Esophagus mucosa (tissue), 1 donor: ENCODE measurements at places on chromosomes 7 and 10. TPM values are rescaled to one million over a fixed set of nuclear protein-coding genes. Genes with fewer than 3 reads are reported as not detected.

- ATAC-seq, result no peak
Measured at GRCh38 chr10:112226439-112227248, 43.1 kb upstream of the GPAM start.

- no peak for ATAC-seq
Measured at GRCh38 chr10:129099992-129100391, 367.0 kb upstream of the MGMT start.

DNA sequence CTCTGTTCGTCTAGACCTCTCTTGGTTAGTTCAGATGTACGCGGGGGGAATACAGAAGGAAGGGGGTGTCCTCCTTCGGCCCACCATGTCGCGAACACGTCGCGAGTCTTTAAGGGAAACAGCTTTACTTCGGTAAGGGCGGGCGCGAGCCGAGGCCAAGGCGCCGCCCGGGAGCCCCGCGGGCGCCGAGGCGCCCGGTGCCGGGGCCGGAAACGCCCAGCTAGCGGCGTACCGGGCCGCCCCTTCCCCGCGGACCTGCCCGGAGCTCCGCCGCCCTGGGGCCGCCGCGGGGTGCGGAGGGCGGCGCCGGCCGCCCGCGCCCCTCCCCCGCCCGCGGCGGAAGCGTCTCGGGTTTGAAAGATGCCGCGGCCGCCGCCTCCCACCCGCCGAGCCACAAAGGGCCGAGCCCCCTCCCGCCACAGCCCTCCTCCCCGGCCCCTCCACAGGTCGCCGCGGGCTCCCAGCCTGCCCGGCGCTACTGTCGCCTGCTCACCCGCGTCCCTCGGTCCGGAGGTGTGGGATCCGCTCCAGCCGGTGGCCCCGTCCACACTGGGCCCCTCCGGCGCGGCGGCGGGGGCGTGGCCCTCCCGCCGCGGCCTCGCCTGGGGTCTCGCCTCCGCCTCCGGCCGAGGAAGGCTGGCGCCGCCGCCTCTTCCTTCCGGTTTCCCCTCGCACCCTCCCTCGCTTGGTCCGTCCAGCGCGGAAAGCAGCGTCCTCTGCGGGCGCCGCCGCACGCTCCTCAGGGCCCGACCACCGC is at the start of gene KBTBD2:
TSS of gene KBTBD2 (minus strand) at position 718 of the 757 bp plus-strand sequence. CDS start 12,156 bp downstream, outside the sequence.
- ATAC-seq, result peak; percentile 78

GRCh38 chr10:15789793-15790525 is 70.2 kb upstream of the ITGA8 start:
- ATAC-seq, result no peak

DNA sequence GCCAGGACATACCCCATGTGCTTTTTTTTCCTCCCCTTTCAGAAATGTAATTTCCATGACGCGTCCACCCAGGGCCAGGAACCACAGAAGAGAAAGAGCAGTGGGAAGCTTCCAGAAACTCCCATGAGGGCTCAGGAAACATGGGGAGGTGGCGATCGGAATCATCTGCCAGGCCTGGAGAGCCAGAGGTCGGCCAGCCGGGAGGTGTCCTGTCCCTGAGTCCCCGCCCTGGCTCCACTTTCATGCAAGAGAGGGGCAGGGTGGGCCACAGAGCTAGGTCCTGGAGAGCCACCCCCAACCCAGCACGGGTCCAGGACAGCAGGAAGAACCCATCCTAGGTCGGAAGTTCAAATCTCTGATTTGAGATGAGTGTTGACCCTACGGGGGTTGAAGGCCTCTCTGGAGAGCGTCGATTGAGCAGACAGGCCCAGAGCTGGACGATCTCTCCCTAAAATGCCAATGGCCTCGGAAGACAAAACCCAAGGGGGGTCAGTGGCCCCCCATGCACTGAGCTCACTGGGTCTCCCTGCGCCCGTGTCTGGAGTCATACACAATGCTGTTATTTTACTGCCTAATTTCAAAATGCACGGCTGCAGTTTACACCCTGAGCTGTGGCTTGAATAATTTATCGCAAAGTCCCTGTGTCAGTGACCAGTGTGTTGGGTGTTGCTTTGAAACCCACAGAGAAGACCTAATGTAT is 594.1 kb downstream of the PTPRN2 start:
- ATAC-seq, result no peak

DNA sequence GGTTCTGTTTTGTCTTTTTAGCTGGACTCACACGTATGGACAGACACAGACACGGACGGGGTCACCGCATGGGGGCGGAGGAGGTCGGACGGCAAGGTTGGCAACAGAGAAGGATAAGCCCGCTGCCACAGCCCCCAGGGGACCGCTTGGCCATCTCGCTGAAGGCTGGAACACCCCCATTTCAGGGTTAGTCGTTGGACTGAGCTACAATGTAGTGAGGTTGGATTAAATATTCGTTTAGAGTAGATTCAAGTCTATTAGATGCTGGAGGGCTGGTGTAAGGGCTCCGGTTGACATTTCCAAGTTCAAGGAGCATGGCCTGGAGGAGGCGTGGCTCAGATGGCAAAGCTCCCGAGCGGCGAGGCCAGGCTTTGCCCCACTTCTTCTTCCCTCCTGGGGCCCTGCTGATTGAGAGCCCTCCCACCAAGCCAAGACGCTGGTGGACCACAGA is 35.2 kb downstream of the PPIF start:
- ATAC-seq, result no peak

TLX1 gene
- not detected for total RNA-seq

HEPACAM2 gene
- not detected for total RNA-seq

LRRC4 gene
- 16.7 TPM for total RNA-seq

NRG3 gene
- total RNA-seq, result not detected
